Dorsolateral prefrontal cortex (tissue), 122 donors: ENCODE measurements at places on chromosomes 12 and 14. TPM values are rescaled to one million over a fixed set of nuclear protein-coding genes. Genes with fewer than 3 reads are reported as not detected.

EPYC gene
- not detected for total RNA-seq

HOXC9 gene
- total RNA-seq = not detected

RFX4 gene
- total RNA-seq = 31.3 TPM

TMEM229B gene
- 21.0 TPM for total RNA-seq

DGKA gene
- total RNA-seq = 52.4 TPM

C1QL4 gene
- 0.97 TPM for total RNA-seq

OR11G2 gene
- not detected for total RNA-seq

SRRM4 gene
- total RNA-seq = 62.9 TPM

RITA1 gene
- total RNA-seq = 24.6 TPM

CFAP251 gene
- total RNA-seq = 5.5 TPM

ACYP1 gene
- 24.1 TPM for total RNA-seq

MLH3 gene
- total RNA-seq = 38.1 TPM

NYNRIN gene
- 6.4 TPM for total RNA-seq

CCDC198 gene
- total RNA-seq = not detected

TMEM253 gene
- not detected for total RNA-seq

KRT75 gene
- not detected for total RNA-seq

TAS2R13 gene
- 8.2 TPM for total RNA-seq

FOXG1 gene
- 48.8 TPM for total RNA-seq

SLC25A47 gene
- not detected for total RNA-seq

CIT gene
- 291 TPM for total RNA-seq

SLC5A8 gene
- 0.62 TPM for total RNA-seq

GMFB gene
- 122 TPM for total RNA-seq

ATF1 gene
- 19.2 TPM for total RNA-seq

SERPINA10 gene
- not detected for total RNA-seq

TC2N gene
- total RNA-seq = 4.4 TPM

IAPP gene
- total RNA-seq = not detected

NPFF gene
- not detected for total RNA-seq

RASAL1 gene
- total RNA-seq = 47.3 TPM

ART4 gene
- not detected for total RNA-seq

DACT1 gene
- 9.3 TPM for total RNA-seq

PDZRN4 gene
- total RNA-seq = 13.4 TPM

PRH1 gene
- total RNA-seq = 59.7 TPM

VDR gene
- total RNA-seq = 0.43 TPM

ST8SIA1 gene
- total RNA-seq = 41.4 TPM

SOX5 gene
- total RNA-seq = 66.2 TPM

MOAP1 gene
- 220 TPM for total RNA-seq

GALNT9 gene
- 57.1 TPM for total RNA-seq

KCNK10 gene
- total RNA-seq = 15.5 TPM

ADAMTS20 gene
- total RNA-seq = 0.43 TPM

DBX2 gene
- 2.3 TPM for total RNA-seq

FOXN4 gene
- total RNA-seq = 0.22 TPM

GLI1 gene
- total RNA-seq = 0.92 TPM

RD3L gene
- total RNA-seq = not detected

RNASE13 gene
- total RNA-seq = not detected

GDF3 gene
- total RNA-seq = not detected

PTPRO gene
- total RNA-seq = 27.2 TPM

ACOT6 gene
- total RNA-seq = not detected

TGM1 gene
- 5.6 TPM for total RNA-seq

TMCC3 gene
- total RNA-seq = 35.1 TPM

AMN gene
- 0.20 TPM for total RNA-seq
